ENCODE measurements at places on chromosomes 2 and 18. TPM values are rescaled to one million over a fixed set of nuclear protein-coding genes. Genes with fewer than 3 reads are reported as not detected.

DNA sequence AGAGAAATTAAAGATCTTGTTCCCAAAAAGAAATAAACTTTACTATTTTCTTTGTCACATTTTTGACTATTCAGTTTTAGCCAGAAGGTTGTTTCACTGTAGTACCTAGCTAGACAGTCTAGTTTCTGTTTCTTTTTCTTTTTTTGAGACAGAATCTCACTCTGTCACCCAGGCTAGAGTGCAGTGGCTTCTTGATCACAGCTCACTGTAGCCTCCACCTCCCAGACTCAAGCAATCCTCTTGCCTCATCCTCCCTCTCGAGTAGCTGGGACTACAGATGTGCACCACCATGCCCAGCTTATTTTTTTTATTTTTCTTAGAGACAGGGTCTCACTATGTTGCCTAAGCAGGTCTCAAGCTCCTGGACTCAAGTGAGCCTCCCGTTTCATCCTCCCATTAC is 2.2 kb downstream of the RBM45 start:
- DNase-seq: no peak

DNA sequence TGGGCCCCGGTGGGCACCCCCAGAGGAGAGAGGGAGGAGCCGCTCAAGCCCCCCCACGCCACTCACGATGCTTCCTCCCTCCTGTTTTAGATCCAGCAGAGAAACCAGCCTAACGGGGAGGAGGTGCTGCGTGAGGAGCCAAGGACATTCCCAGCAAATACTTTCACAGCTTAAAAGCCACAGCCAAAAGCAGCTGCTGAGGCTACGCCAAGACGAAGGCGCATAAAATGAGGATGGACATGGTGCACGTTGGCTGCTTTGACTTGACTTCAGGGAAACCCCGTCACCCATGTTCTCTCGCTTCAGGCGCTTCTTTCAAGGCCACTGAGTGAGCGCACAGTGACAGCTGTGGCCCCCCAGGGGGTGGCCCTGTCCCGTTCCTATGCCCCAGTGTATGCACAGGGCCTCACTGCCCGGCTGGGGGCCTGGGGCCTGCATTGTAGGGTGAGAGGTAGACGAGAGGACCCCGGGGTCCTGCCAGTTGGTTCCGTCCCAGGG is 72.1 kb upstream of the PXDN start:
- DNase-seq: no peak

DNA sequence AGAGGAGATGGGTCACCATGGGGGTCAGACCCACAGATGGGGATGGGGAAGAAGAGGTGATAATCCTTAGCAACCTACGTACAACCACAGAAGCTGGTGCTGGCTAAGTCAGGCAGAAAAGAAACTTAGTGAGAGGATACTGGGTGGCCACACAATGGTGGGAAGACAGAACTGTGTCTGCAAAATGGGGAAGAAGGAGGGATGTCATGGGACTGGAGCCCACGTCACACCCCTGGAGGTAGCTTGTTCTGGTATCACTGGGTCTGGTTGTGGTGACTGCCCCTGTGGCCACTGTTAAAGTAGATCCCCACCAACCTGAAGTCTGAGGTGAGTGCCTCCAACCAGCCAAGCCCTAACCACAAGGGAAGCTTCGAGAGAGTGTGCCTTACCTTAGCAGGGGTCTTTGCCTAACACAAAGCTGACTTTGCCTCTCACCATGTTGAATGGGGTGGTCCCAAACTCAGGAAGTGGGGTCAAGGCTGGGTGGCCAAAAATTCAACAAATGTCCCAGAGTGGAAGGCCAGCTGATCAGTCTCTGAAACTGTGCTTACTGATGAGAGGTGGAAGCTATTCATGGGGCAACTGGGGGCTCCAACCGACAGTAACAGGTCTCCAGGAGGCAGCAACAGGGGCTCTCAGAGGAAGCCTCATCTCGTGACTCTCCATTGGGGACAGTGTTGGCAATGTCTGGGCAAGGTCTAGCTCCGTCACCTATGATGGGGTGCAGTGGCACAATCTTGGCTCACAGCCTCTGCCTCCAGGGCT is 64.8 kb upstream of the SLC1A4 start:
- DNase-seq: no peak

DNA sequence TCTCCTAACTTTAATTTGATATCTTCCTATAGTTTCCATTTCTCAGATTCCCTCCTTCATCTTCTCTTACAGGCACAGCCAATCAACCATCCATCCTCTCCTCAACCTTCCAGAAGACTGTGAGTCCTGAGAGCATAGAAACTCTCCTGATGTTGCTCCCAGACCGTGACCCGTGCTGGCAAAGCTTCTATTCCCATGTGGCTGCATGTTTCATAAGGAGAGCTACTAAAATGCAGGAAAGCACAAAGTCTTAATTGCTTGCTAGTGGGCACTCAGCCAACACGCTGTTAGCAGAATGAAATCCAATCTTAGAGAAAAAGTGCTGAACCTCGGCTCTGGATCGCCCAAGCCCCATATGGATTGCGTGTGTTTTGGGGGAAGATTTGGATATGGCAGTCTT is 1244.7 kb upstream of the ZEB2 start:
- DNase-seq: no peak

The EMX1 gene
- 3.1 TPM for total RNA-seq

- no peak for DNase-seq
Measured at GRCh38 chr2:132668987-132669907, 758 bp downstream of the LYPD1 start.

The ANO7 gene
- total RNA-seq: 0.84 TPM

DNA sequence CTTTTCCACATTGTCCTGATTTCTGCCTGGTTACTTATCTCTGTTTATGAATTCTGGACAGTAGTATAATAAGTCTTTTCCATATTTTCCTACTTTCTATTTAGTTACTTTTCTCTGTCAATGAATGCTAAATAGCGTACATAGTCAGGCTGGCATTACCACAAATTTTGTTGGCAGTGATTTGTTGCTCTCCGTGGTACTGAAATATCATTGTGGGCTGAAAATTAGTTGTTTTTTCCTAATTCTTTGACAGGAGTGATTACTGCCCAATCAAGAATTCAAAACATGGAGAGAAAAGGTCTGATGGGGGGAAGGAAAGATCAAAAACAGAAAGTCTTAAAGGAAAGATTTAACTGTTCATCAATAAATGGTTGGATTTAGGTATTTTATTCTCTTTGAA is 7.7 kb upstream of the GALNT13 start:
- DNase-seq: no peak

The LCT gene
- total RNA-seq: 0.12 TPM

The AGXT gene
- total RNA-seq: 0.34 TPM

The SLC5A7 gene
- not detected for total RNA-seq

The SP140 gene
- 2.6 TPM for total RNA-seq

- no peak for DNase-seq
Measured at GRCh38 chr2:224798180-224798579, 82.0 kb upstream of the CCDC195 start.

The MYO3B gene
- not detected for total RNA-seq

GRCh38 chr2:39144416-39144815 is 23.6 kb upstream of the SOS1 start:
- no peak for DNase-seq

DNA sequence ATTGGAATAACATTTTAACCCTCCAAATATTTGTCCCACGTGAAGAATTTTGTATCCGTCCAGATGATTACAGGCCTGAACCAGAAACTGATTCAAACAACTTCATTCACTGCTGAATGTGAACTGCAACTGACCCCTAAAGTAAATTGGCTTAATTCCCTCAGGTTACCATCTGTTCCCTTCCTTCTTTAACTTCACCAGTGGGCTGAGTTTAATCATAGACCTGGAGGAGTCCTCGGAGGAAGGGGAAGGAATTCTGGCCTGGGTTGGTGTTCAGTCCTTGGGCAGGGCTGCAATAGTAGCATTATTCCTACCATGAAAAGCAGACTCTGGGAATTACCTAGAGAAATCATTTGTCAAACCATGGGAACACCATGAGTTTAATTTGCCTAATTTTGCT is 207.4 kb downstream of the TMEM247 start:
- no peak for DNase-seq

- DNase-seq: no peak
Measured at GRCh38 chr18:77208964-77209363, 40.7 kb upstream of the GALR1 start.
